GM12864 (cell line): ENCODE measurements at places on chromosomes 7 and 10.

GRCh38 chr7:128020159-128020558 lies 11.1 kb downstream of the LRRC4 start:
- no peak for DNase-seq

GRCh38 chr10:125936331-125936730 lies 40.0 kb downstream of the FANK1 start:
- DNase-seq: no peak

DNA sequence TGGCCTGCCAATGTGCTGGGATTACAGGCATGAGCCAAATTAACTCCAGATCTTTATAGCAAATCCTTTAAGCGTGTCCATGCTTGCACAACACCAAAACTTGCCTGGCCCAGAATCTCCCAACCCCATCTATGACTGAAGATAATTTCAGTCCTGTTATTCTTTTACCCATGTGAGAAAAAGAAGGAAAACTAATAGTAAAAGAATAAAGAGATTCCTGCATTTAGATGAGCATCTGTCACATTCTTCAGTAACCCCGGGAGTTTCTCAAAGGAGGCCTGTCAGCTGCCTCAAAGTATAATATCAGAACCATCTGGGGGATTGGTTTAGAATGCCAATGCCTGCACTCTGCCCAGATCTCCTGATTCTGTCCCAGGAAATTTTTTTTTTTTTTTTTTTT lies 158.1 kb upstream of the KMT2E start:
- DNase-seq: no peak

DNA sequence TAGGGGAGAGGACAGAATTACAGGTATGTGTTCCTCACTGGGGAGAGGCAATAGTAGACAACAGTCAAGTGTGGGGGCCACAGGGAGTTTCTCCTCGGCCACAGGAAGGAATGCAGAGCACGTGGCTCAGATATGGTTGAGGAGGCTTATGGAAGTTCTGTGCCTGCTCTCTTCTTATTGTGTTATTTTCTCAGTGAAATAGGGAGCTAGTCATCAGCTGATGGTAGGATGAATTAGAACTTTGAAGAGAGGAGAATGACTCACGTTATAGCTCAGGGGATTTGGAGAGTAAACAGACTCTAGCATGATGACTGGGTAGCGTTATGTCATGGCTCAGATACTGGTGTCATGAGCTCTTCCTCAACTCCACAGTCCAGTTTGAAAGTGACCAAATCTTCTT lies 308.3 kb upstream of the IGFBP3 start:
- DNase-seq: no peak

DNA sequence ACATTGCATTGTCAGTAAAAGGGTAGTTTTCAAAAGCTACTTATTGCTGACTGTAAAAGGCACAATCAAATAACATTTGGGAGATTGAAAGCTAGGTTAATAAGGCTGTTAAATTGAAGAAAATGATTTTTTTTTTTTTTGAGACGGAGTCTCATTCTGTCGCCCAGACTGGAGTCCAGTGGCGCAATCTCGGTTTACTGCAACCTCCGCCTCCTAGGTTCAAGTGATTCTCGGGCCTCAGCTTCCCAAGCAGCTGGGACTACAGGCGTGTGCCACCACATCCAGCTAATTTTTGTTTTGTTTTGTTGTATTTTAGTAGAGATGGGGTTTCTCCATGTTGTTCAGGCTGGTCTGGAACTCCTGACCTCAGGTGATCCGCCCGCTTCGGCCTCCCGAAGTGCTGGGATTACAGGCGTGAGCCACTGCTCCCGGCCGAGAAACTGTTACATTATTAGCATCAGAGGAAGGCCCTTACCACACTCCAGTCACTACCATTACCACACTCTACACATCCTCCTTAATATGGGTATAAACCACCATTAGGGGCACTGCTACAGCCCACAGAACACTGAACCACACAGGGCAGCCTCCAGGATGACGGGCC lies 1.0 kb downstream of the CYP51A1 start:
- DNase-seq: no peak

GRCh38 chr10:50992972-50993766 lies 81.1 kb upstream of the PRKG1 start:
- DNase-seq: no peak

- DNase-seq: no peak
These were observed 212.7 kb downstream of the TAX1BP1 start for GRCh38 chr7:27952456-27953285.

DNA sequence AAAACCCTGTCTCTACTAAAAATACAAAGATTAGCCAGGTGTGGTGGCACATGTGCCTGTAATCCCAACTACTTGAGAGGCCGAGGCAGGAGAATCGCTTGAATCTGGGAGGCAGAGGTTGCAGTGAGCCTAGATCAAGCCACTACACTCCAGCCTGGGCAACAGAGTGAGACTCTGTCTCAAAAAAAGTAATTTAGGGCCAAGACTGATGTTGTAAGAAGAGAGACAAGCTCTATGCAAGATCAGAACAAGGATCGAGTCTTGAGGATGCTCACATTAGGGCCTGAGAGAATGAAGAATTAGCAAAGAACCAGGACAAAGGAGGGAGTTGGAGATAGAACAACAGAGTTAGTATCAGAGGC lies 3.3 kb upstream of the KPNA7 start:
- DNase-seq: no peak

DNA sequence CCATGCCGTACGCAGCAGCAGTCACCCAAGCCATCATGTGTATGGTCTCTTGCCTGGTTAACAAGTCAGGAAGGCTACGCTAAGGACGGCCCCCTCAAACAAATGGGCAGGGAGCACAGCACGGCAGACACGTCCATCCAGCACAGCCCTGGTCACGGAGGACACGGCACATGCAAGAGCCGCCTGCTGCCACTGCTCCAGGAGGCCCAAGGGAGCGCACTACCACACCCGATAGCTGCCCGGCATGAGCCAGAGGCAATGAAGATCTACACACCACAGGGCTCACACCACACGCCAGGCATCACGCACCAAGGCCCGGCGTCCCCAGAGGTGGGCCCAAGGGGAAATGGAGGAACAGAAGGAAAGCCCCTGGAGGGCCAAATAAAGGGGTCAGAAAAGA lies 134.2 kb downstream of the MAD1L1 start:
- DNase-seq: no peak

DNA sequence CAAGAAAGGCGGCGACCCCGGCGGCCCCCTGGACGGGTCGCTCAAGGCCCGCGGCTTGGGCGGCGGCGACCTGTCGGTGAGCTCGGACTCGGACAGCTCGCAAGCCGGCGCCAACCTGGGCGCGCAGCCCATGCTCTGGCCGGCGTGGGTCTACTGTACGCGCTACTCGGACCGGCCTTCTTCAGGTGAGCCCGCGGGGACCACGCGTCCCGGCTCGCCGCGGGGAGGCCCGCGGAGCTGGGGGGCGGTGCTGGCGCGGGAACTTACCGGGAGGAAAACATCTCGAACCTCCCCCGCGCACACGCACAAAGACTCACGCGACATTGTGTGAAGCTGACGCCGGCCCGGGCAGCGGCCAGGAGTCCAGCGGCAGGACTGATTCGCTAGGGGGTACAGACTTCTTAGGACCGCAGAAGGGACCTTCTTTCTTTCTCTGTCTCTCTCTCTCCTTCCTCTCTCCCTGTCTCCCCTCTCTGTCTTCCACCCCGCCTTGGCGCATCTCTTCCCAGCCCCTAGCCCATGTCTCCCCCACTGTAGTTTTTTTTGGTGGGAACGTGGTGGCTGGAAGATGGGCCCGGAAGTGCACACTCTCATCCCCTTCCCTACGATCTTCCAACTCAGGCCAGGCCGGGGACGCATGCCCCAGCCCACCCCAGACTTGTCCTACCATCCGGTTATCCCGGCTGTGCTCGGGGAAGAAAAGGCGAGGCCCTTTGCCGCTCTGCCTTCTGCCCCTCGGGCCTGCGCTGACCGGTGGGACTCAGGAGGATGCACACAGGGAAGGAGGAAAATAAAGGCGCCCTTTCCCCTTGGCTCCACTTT lies 1.2 kb downstream of the EN2 start:
- DNase-seq: no peak

- DNase-seq: no peak
These were observed 104.4 kb downstream of the TRRAP start for GRCh38 chr7:98982686-98983085.

- DNase-seq: no peak
These were observed 134.9 kb downstream of the SH3PXD2A start for GRCh38 chr10:103720328-103720963.

DNA sequence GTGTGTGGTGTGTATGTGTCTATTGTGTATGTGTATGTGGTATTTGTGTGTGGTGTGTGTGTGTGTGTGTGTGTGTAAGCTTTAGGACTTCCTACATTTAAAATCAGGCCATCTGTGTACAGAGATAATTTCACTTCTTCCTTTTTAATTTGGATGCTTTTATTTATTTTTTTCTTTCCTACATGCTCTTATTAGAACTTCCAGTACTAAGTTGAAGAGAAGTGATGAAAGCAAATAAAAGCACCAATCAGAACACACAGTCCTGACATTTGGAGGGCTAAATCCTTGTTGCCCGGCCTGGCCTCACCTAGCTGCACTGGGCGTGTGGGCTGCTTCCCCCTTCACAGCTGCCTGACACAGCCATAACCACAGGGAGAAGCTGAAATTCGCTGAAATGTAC lies 3.8 kb upstream of the MRC1 start:
- DNase-seq: no peak

DNA sequence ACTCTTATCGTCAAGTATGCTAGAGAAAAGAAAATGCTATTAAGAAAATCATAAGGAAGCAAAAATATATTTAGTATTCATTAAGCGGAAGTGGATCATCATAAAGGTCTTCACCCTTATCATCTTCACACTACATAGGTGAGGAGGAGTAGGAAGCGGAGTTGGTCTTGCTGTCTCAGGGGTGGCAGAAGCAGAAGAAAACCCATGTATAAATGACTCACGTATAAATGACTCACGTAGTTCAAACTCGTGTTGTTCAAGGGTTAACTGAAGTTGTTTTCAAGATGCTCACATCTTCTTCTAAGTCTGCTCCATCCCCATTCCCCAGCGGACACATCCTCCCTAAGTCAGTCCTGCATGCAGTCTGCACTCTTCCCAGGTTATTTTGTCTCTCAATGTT lies 72.4 kb downstream of the SFMBT2 start:
- no peak for DNase-seq

DNA sequence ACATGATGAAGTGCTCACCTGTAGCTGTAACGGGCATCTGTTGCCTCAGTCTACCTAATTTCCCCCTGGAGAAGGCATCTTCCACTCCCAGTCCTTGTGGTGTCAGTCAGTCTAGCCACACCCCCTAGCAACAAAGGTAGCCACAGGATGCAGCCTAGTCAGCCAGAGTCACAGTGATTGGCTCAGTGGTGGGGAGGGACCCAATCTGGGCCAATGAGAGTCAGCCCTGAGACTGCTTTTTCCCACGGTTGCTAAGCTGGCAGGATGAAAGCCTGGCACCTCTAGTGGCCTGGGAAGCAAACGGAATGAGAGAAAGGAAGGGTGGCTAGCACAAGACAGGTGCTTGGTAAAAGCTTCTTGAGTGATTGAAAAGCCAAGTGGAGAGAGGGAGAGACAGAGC lies 118.6 kb downstream of the SH3PXD2A start:
- no peak for DNase-seq

GRCh38 chr10:31728698-31729224 lies 199.9 kb downstream of the ARHGAP12 start:
- no peak for DNase-seq

DNA sequence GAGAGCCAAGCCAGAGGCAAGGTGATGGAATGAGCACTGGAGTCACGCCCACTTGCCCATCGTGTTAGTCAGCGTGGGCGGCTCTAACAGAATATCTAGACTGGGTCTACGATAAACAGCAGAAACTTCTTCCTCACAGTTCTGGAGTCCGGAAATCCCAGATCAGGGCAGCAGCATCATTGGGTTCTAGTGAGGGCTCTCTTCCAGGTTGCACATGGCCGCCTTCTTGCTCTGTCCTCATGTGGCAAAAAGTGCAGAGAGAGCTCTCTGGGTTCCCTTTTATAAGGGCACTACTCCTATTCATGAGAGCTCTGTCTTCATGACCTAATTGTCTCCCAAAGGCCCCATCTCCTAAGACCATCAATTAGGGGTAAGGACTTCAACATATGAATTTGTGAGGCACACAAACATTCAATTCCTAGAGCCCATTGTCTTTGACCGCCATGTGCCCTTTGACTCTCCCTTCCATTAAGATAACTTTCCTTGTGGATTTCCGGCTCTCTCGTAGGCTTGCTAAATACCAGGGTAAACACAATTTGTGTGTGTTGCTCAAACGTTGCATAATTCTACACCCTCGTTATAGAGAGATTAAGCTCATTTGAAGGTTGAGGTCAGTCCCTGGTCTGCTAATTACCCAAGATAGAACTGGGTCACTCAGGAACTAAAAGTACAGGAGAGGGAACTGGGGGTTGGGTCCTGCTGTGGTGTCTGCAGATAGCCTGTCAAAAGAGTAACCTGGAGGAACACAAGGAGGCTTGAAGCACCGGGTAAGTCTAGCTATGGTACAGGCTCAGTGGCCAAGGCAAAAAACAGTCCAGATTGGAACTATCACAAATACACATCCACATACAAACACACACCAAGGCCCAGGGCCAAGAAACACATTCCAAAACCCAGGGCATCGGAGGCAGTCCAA lies 28.7 kb upstream of the USP6NL start:
- no peak for DNase-seq

GRCh38 chr10:119374236-119374635 lies 166.9 kb downstream of the GRK5 start:
- no peak for DNase-seq

GRCh38 chr10:131547129-131547799 lies 235.7 kb upstream of the TCERG1L start:
- DNase-seq: no peak

- DNase-seq: no peak
These were observed 89.6 kb downstream of the ITIH5 start for GRCh38 chr10:7577176-7577575.
